Cortex of kidney (tissue), 1 donor: ENCODE measurements at places on chromosomes 11 and 22.

DNA sequence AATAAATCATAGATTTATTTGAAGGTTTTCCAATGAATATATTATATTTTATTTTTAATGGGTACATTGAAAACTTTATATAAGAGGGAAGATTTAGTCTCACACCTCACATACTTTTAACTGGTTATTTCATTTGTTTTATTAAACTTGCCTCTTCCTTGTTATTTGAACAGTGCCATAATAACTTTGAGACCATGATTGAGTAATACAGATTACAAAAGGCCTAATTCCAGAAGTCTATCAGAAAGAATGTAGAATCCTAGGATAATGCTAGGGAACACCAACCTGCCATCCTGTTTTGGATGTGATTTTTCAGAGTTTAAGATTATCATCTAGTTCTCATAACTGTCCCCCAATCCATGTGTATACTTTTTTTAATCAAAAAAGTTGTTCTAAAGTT, 102.7 kb upstream of the BIRC3 start:
- DNase-seq: no peak

DNA sequence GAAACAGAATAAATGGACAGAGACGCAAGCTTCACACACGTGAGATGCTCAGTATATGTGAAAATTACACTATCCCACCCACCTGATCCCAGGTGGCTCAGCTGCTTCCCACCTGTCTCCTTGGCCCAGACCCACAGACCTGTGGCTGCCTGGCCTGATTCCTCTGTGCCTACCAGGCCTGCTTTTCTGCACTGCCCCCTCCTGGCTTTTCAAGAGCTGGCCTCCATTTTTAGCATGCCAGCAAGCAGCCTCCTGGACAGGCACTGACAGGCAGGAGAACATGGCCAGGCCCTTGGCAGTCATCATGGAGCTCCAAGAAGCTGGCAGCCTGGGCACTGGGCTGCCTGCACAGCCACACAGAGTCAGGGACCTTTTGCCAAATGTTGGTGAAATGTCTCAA, 79.5 kb upstream of the HMGXB4 start:
- no peak for DNase-seq

GRCh38 chr11:64407221-64407620, 48.3 kb downstream of the RPS6KA4 start:
- no peak for DNase-seq

- no peak for DNase-seq
Measured at GRCh38 chr11:31651822-31652221, 142.3 kb downstream of the ELP4 start.

- DNase-seq: no peak
Measured at GRCh38 chr11:8015753-8016239, 28.7 kb downstream of the EIF3F start.

DNA sequence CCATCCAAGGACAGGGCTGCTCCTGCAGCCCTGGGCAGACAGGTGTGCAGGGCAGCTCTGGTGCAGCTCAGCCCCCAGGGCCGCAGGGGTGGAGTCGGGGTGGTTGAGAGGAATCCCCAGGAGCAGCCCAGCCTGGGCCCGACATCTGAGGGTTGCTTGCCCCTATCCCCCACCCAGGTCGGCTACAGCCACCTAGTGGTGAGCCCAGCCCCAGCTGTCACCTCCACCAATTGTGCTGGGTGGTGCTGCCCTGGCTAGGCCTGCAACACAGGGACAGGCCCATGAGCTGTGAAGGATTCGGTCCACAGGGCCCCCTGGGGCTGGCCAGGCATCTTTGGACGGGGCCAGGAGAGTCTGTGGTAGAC, 29.6 kb downstream of the RTN4R start:
- DNase-seq: no peak

DNA sequence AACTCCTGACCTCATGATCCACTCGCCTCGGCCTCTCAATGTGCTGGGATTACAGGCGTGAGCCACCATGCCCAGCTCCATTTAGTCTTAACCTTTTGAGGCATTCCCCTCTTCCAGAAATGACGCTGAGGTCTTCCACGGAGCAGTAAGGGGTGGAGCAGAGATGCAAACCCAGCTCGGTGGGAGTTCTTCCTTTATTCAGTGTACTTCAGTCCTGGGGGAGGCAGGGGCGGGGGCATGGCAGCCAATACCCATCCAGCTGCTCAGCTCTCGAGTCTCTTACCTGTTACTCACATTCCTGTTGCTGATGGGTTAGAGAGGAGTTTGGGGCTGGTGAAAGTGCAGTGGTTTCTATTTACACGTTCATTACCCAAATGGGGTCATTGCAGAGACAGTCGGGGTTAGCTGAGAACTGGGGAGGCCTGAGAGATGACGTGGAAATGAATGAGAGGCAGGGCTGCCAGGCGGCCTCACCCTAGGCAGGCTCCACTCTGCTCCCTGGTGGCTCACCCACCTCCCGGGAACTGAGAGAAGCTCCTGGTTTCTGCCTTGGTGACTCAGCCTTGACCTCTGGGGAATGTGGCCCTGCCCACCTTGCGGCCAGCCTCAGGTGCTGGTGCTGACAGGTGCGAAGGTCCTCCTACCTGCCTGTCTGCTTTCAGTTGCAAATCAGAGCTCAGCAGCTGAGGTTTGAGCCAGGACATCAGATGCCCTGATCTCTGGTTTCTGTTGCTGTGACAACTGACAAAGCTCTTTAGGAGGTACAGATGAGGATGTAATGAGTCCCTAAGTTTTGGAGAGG, 13.4 kb upstream of the ST14 start:
- no peak for DNase-seq

- no peak for DNase-seq
Measured at GRCh38 chr11:23206741-23207336, 346.6 kb upstream of the CCDC179 start.

DNA sequence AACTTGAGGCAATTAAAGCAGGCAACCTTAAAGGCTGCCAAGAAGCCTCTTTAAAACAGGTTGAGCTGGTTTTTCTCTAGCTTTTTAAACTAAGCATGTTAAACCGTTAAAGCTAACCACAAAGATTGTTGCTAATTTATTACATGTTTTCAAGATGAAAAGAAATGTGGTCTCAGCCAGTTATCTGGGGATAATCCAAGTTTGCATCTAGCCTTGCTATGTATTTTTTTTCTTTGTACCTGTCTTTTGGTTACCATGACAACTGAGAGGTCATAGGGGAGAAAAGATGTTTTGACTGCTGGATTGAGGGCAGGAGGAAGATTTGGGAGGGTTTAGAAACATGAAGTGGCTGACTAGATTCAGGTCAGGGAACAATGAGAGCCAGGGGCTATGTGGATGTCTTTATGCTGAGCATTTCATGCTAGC, 19.2 kb upstream of the PGM2L1 start:
- DNase-seq: no peak

DNA sequence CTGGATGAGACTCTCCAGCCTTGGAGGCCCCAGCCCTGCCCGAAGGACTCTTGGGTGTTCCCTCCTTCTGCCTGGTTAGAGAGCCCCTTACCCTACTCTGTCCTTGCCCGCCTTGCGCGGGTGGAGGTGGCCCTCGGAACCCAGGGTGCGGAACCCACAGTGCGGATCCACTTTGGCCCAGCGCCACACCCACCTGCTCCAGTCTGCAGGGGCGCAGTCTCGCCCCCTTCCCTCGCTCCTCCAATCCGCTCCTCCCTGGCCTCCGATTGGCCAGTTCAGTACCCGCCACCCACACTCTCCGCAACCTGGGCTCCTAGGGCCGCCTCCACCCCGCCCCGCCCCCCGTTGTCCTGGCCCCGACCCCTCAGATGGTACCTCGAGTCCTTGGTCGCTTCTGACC, 2.4 kb downstream of the CAPN1 start:
- DNase-seq: no peak

DNA sequence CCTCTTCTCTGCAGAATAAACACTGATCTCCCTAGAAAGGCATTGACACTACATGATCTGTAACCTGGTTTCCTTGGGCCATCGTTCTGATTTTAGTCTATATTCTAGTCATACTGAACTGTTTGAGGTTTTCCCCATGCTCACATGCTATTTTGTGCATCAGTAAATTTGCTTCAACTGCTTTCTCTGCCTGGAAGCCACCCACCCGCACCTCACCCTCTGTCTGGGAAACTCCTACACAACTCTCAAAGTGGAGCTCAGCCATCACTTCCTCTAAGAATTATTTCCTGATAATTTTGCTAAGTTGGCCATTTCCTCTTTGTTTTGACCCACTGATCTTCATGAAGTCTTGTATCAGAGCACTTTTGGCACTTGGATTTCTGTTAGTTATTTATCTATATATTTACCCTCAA, 36.1 kb downstream of the MMP20 start:
- DNase-seq: no peak

GRCh38 chr11:71266114-71266833, 13.9 kb upstream of the SHANK2 start:
- no peak for DNase-seq

- DNase-seq: no peak
Measured at GRCh38 chr22:28128827-28129226, 209.8 kb upstream of the PITPNB start.

GRCh38 chr11:69624293-69624692, 16.7 kb upstream of the CCND1 start:
- DNase-seq: no peak

- no peak for DNase-seq
Measured at GRCh38 chr11:69799582-69799981, 19.6 kb downstream of the FGF3 start.

DNA sequence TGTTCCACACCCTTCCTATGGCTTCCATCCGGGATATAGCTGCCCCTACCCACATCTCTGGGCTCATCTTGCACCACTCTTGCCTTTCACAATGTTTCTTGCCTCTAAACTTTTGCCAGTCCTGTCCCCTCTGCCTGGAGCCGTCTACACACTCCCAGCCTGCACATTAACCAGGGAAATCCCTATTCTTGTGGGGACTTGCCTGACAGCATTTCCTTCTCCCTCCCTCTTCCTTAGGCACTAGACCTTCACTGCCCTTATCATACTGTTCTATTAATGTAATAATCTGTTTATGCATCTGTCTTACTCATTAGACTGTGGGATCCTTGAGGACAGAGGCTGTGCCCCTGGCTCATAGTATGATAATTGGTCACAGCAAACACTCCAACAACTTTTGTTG, 5.8 kb upstream of the TTC12 start:
- DNase-seq: no peak

GRCh38 chr22:40739721-40740120, 60.4 kb downstream of the MCHR1 start:
- no peak for DNase-seq

GRCh38 chr11:120505801-120506425, 5.6 kb upstream of the GRIK4 start:
- no peak for DNase-seq

GRCh38 chr11:78784321-78785061, 209.8 kb upstream of the NARS2 start:
- DNase-seq: no peak

DNA sequence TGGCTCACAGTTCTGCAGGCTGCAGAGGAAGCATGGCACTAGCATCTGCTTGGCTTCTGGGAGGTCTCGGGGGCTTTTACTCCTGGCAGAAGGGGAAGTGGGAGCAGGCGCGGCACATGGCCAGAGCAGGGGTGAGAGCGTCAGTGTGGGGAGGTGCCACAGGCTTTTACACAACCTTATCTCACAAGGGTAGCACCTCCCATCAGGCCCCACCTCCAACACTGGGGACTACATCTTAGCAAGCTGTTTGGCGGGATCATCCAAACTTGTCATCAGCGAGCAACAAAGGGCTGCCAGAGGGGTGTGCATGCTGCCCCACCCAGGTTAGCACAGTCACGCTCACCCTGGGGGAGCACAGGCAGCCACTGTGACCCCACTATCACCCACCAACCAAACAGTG, 18.9 kb upstream of the YPEL1 start:
- DNase-seq: no peak

GRCh38 chr11:121163658-121164308, 62.7 kb downstream of the TECTA start:
- DNase-seq: no peak

GRCh38 chr11:12331239-12331874, 46.0 kb upstream of the PARVA start:
- DNase-seq: no peak

DNA sequence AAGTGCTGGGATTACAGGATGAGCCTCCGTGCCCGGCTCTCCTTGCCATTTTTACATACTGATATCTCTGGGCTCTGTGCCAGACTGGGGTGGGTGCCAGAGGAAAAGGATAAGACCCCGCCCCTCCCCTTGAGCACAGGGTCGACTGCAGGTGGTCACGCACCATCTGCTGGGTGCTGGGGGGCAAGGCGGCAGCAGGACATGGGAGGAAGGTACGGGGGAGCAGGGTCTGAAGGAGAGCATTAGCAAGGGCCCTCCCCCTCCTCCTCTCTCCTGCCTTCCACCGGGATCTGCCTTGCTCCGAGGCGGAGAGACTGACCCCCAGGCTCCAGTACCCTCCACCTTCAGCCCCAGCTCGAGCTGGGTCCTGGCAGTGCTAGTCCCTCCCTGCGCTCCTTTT, 9.7 kb upstream of the PGA3 start:
- DNase-seq: no peak

- DNase-seq: no peak
Measured at GRCh38 chr11:66151273-66151672, 81.2 kb downstream of the PACS1 start.

DNA sequence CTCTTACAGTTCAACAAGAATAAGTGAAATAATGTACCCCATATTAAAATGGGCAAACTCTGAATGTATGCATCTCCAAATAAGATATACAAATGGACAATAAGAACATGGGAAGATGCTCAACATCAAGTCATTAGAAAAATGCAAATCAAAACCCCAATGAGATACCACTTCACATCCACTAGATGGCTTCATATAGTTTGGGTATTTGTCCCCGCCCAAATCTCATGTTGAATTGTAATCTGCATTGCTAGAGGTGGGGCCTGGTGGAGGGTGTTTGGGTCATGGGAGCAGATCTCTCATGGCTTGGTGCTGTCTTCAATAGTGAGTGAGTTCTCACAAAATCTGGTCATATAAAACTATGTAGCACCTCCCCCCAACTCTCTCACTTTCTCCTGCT, 5.7 kb downstream of the MPZL2 start:
- DNase-seq: no peak

DNA sequence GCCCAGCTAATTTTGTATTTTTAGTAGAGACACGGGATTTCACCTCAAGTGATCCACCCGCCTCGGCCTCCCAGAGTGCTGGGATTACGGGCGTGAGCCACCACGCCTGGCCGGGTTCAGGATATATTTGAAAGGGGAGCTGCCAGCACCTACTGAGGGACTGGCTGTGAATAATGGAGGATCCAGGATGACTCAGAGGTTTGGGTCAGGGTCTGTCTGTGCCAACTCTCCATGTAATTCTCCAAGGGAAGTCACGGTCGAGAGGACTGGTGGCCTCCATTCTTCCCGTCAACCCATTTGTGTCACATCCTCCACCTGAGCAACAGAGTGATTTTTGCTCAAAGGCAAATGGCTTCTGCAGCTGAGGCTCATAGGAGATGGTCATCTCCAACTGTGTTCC, 3.6 kb upstream of the ARRB1 start:
- no peak for DNase-seq

GRCh38 chr22:35225010-35225409, 32.3 kb upstream of the HMGXB4 start:
- no peak for DNase-seq

DNA sequence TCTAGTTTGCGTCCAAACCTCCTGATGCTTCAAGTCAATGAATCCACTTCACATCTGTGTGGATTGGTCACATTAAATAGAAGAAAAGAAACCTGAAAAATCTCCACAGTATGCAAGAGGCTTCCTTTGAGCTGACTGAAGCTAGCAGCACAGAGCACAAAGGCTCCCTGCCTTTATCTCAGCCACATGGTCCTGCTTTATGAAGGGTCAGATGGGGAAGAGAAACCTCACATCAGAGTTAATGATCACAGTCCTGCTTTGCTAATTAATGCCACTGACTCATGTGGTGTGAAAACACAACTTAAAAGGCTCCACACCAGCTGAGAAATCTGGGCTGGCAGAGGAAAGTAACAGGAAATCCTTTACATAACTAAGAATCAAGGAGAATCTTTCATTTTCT, 1291.0 kb downstream of the LRRC4C start:
- no peak for DNase-seq
